Fibroblast of skin of right quadriceps (primary cell): ENCODE measurements at places on chromosomes 2 and 18.

- DNase-seq: no peak
These were observed 61.2 kb downstream of the ITGA6 start for GRCh38 chr2:172488556-172488955.

DNA sequence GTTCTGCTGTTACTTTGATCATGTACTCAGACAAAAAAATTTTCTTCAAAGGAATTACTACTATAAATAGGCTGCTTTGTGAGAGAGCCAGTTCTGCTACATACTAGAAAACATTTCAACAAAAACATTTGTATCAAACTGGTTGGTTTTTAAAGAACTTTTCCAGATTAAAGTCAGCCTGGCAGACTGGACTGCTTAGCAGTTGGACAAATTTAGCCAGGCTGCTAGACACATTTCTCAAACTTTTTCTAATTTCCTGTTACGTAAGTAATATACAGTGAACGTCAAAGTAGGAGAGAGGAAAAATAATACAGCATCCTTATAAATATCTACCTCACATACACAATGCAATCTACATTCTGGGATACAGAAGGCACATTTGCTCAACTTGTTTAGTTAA lies 109.5 kb downstream of the SP3 start:
- DNase-seq: no peak

GRCh38 chr2:112627060-112628040 lies 18.4 kb upstream of the SLC20A1 start:
- DNase-seq: peak; percentile 95

- no peak for DNase-seq
These were observed 173.5 kb downstream of the LRP1B start for GRCh38 chr2:141957321-141957720.

GRCh38 chr18:41096504-41096903 lies 858.5 kb upstream of the PIK3C3 start:
- DNase-seq: peak; percentile 52

- DNase-seq: peak; percentile 60
These were observed 29.5 kb downstream of the METTL8 start for GRCh38 chr2:171404261-171404660.

DNA sequence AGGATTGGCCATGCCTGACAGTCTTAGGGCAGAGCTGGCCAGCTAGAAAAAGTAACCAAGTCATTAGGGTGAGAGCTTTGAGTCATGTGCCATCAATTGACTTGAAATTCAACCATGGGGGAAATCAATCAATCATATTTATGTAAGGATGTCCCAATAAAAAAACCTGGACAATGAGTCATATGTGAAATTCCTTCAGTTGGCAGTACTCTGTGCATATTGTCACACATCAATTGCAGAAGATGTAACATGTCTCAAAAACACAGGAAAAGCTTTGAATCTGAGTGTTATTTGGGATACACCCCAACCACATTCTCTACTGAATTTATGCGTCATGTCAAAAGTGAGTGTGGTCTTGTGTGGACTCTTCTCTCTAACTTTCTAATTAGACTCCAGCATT lies 1004.1 kb upstream of the NRXN1 start:
- peak; percentile 7 for DNase-seq

GRCh38 chr2:211454679-211455078 lies 898.3 kb downstream of the CPS1 start:
- DNase-seq: no peak

GRCh38 chr2:219215871-219216534 lies 2.8 kb downstream of the ABCB6 start:
- DNase-seq: no peak

GRCh38 chr2:101348883-101349282 lies 38.4 kb downstream of the CREG2 start:
- no peak for DNase-seq

DNA sequence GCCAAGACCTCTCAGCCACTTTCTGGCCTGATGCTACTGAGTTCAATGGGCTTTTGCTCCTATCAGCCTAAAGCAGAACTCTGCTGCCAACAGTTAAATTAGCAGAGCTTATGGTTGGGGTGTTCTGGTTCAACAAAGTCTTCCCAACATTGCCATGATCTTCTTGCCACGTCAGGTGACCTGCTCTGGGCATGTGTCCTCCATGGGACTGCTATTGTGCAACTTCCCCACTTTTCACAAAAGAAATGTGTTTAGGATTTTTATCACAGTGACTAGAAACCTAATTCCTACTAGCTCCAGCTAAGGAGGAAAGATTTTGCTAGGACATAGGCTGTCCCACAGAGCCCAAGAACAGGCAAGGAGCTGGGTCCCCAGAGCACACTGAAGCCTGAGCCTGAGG lies 56.4 kb downstream of the ALK start:
- DNase-seq: no peak

DNA sequence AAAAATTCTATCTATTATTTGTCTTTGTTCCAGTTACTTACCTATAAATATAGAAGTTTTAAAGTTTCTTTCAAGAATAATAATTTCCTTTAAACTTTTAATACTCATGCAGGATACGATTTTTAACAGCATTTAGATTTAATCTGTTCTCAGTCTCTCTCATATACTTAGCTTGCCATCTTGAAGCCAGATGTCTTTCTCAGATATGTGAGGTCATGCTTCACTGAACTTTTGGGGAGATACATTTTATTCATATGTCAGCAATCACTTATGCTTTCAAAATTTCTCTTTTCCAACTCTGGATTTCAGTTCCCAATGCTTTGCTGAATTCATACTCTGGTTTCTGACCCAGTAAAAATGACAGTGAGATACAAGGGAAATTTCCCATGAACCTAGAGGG lies 66.5 kb upstream of the CCDC178 start:
- no peak for DNase-seq

- DNase-seq: no peak
These were observed 45.9 kb upstream of the ST6GAL2 start for GRCh38 chr2:106931717-106932335.
